ENCODE measurements at places on chromosomes 5 and 9.

DNA sequence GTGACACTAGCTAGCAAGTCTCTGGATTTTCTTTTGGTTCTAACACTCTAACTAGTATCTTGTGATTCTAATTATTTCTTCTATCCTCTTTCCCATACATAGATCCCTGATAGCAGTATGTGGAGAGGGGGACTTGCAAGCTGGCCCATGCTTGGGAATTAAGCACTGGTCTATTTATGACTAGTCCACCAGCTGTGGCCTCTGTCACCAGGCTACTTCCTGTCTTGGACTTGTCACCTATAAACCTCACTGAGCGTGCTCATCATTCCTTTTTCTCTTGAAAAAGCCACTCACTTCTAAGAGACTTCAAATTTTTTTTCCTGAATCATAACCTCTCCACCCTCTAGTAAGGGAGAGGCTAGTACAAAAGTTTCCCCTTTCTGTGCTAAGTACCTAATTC is 32.3 kb upstream of the MAMDC2 start:
- no peak overlapping the region for H3K27ac ChIP-seq
- H3K4me3 ChIP-seq, result no peak overlapping the region
- H3K36me3 ChIP-seq, result no peaks in the 10 kb centered on the region
- peaks cover 2% of the 10 kb centered on the region for H3K27me3 ChIP-seq
- no peak for DNase-seq

DNA sequence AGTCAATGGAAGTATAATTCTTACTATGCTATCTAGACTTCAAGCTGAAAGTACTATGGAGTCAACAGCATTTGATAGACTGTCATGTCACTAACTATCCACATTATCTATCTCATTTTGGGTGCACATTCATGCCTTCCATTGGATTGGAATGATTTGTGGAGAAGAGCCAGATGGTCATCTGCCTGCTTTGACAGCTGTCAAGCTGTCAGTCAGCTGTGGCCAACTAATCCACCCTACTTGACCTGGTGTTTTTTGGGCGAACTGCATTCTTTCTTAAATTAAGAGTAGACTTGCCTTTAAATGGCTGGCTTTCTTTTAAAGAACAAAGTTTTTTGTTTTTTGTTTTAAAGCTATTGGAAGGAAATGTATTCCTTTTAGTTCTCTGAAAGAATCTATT is 151.5 kb downstream of the DCP2 start:
- peaks cover 9% of the 10 kb centered on the region for H3K27me3 ChIP-seq
- H3K36me3 ChIP-seq, result no peaks in the 10 kb centered on the region
- no peak overlapping the region for H3K27ac ChIP-seq
- no peak for DNase-seq
- no peaks in the 10 kb centered on the region for H3K4me1 ChIP-seq

DNA sequence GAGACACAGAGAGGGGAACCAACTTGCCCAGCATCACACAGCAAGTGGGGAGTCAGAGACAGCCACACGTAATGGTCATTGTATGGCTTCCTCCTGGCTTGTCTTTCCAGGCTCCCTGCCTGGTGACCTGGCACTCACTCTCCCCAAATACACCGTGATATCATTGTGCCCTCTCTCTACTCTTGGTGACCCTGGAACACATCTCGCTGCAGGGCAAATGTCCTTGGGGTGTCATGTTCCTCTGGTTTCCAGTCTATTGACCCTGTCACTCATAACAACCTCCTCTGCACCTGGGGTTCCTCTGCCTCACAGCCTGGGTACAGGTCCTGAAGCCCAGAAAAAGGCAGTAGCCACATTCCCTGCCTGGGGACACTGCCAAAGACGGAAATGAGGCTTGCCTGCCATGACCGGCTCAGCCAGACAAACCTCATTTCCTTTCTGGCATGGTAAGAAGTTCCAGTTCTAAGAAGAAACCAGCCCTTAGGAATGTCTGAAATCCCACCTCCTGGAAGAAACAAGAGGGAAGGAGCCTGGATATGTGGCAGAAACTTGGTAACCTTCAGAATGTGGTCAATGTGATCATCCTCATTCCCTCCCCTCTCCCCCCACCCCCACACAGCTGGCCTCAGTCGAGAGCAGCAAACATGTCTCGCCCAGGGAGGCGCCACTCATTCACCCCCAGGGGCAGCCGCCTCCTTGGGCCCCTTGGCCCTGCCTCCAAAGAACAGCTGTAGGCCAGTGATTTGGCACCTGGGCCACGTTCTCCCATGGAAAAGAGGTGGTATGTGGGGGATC is 30.6 kb upstream of the SMU1 start:
- no peak for DNase-seq
- H3K4me3 ChIP-seq, result no peak overlapping the region
- peaks cover 2% of the 10 kb centered on the region for H3K4me1 ChIP-seq
- no peak overlapping the region for H3K27ac ChIP-seq
- peaks cover 13% of the 10 kb centered on the region for H3K36me3 ChIP-seq

- peak overlapping the region; percentile 60 for H3K27ac ChIP-seq
- no peak overlapping the region for H3K4me3 ChIP-seq
- no peaks in the 10 kb centered on the region for H3K27me3 ChIP-seq
- H3K36me3 ChIP-seq, result peaks cover 75% of the 10 kb centered on the region
- H3K4me1 ChIP-seq, result peaks cover 7% of the 10 kb centered on the region
- no peak for DNase-seq
Measured at GRCh38 chr9:36677611-36678010, 104.9 kb downstream of the MELK start.

DNA sequence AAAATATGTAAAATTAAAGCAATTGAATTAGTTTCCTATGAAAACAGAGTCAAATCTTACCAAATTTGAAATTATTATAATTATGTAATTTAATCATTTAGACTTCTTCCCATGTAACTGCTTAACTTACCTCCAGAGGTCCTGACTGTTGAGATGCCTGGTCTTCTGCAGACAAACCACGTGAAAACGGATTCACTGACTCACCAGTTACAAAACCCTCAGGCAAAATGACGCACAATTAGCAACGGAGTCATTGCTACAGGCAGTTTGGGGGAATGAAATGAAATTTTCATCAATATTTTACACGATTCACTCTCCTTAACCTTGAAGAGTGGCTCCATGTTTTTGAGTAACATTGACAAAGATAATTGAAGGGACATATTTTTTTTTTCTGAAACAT is 460.8 kb downstream of the MTRR start:
- no peak for DNase-seq
- H3K4me3 ChIP-seq, result no peak overlapping the region
- H3K27ac ChIP-seq, result no peak overlapping the region
- H3K27me3 ChIP-seq, result no peaks in the 10 kb centered on the region

GRCh38 chr9:37753489-37754190 is at the start of gene TRMT10B:
Gene TRMT10B, plus strand, starts transcription at chr9:37753805. Its CDS starts 8,127 bp downstream, at chr9:37761932.
- peak; percentile 61 for DNase-seq
- peaks cover 17% of the 10 kb centered on the region for H3K4me1 ChIP-seq
- no peaks in the 10 kb centered on the region for H3K27me3 ChIP-seq

DNA sequence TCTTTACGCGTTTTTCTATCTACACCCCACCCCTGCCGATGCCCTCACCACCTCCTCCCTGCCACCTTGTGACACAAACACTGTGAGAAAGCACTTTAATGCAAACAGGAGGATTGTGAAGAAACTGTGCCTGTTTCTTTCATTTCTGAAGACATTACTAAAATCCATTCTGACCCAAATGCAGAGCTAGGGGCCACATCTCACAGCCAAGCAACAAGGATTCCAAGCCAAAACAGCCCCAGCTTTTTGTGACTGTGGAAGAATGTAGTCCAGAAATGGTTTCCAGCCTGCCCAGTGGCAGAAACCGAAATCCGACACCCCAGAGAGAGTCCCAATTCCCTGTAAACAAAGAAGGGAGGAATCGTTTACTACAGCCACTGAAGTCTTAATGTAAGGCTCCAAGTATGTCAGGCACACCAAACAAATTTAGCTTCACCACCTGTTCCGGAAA is 190.9 kb downstream of the TTC39B start:
- peaks cover 15% of the 10 kb centered on the region for H3K27me3 ChIP-seq
- H3K36me3 ChIP-seq, result no peaks in the 10 kb centered on the region
- H3K4me3 ChIP-seq, result no peak overlapping the region
- peaks cover 3% of the 10 kb centered on the region for H3K4me1 ChIP-seq
- H3K27ac ChIP-seq, result no peak overlapping the region

DNA sequence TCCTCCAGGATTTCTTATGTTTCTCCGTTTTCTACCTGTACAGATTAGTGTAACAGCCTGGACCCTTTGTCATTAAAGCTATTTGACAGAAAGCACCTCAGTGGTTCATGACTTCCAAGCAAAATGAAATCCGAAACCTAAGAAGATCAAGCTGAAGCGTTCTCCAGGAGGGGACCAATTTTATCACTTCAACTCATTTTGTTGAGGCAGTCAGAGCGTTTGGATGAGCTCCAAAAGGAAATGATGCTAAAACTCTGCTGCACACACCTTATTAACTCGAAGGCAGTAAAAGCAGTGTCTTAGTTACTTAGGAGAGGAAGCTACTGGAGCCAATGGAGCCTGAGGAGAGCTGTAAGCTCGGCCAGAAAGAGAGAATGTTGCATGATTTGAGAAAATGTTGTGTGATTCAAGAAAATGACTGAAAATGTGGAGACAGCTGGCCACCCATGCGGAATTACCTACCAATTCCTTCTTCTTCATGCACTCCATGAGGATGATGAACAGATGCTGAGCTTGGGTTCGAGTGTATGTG is 346.7 kb upstream of the KLF9 start:
- no peak overlapping the region for H3K27ac ChIP-seq
- no peak for DNase-seq
- H3K27me3 ChIP-seq, result no peaks in the 10 kb centered on the region
- no peaks in the 10 kb centered on the region for H3K4me1 ChIP-seq
- H3K4me3 ChIP-seq, result no peak overlapping the region

DNA sequence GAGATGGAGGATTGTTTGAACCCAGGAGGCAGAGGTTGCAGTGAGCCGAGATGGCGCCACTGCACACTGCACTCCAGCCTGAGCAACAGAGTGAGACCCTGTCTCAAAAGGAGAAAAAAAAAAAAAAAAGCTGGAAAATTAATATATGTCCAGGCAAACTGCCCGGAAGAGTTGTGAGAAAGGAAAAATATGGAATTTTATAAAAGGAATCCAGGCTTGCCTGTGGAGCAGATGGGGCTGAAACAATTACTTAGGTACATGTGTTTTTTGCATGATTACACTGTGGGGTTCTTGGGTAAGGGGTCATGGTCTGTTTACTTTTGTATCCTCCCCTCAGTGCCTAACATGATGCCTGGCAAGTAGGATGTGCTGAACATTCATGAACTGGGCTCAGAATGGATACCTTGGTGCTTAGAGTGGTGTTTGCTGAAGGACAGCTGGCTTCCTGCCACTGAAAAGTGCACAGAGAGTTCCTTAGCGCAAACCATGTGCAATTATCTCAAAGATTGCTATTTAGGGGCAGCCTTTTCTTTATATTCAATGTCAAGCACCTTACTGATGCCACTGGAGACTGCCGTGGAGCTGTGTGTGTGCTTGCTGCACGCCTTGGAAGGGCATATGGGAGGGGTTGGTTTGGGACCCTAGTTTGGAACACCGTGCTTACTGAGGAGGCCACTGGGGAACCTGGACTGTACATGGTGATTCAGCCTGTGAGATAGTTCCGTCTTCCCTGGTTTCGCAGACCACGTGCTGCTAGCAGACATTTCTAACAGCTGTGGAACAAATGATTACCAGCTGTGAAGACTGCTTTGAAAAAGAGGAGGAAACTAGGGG is 78.4 kb downstream of the MAP1B start:
- no peaks in the 10 kb centered on the region for H3K36me3 ChIP-seq
- H3K4me3 ChIP-seq, result no peak overlapping the region
- H3K27me3 ChIP-seq, result peaks cover 61% of the 10 kb centered on the region
- DNase-seq, result no peak

GRCh38 chr5:61286446-61287132 is 45.5 kb upstream of the ZSWIM6 start:
- H3K27ac ChIP-seq, result no peak overlapping the region
- DNase-seq, result no peak
- H3K27me3 ChIP-seq, result no peaks in the 10 kb centered on the region
- H3K36me3 ChIP-seq, result no peaks in the 10 kb centered on the region
- no peak overlapping the region for H3K4me3 ChIP-seq
- peaks cover 4% of the 10 kb centered on the region for H3K4me1 ChIP-seq

- H3K27ac ChIP-seq, result peak overlapping the region; percentile 54
- H3K4me3 ChIP-seq, result no peak overlapping the region
- H3K36me3 ChIP-seq, result peaks cover 76% of the 10 kb centered on the region
- no peaks in the 10 kb centered on the region for H3K27me3 ChIP-seq
Measured at GRCh38 chr5:95901676-95902627, 59.7 kb downstream of the ELL2 start.

GRCh38 chr9:124074746-124075145 is 63.2 kb downstream of the LHX2 start:
- no peak for DNase-seq
- H3K27me3 ChIP-seq, result peaks cover 30% of the 10 kb centered on the region
- no peak overlapping the region for H3K27ac ChIP-seq
- H3K4me1 ChIP-seq, result no peaks in the 10 kb centered on the region
- H3K4me3 ChIP-seq, result no peak overlapping the region

DNA sequence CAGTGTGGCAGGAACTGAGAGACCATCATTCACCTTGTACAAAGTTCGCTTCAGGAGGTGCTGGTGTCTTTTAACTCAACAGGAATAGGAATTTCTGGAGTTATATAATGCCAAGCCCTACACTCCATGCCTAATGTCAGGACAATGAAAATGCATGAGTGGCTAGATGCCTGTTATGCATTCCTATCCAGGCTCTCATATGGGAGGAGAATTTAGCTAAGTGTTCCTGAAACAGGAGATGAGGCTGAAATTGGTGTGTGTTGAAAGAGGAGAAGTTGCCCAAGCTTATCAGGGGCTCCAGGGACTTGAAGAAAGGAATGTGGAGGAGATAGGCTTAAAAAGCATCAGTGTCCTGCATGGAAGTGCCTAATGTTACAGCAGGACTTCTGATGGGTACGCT is 26.8 kb upstream of the PRUNE2 start:
- no peaks in the 10 kb centered on the region for H3K36me3 ChIP-seq
- H3K27ac ChIP-seq, result no peak overlapping the region
- no peak overlapping the region for H3K4me3 ChIP-seq
- DNase-seq, result no peak
- no peaks in the 10 kb centered on the region for H3K27me3 ChIP-seq
- H3K4me1 ChIP-seq, result no peaks in the 10 kb centered on the region

- no peaks in the 10 kb centered on the region for H3K4me1 ChIP-seq
- no peaks in the 10 kb centered on the region for H3K36me3 ChIP-seq
- no peak overlapping the region for H3K27ac ChIP-seq
- H3K4me3 ChIP-seq, result no peak overlapping the region
- H3K27me3 ChIP-seq, result peaks cover 22% of the 10 kb centered on the region
Measured at GRCh38 chr9:109328978-109329637, 8.2 kb upstream of the EPB41L4B start.

- no peak overlapping the region for H3K27ac ChIP-seq
- peaks cover 68% of the 10 kb centered on the region for H3K36me3 ChIP-seq
- no peaks in the 10 kb centered on the region for H3K27me3 ChIP-seq
- DNase-seq, result no peak
Measured at GRCh38 chr5:180541710-180542109, 47.5 kb downstream of the CNOT6 start.

Data from activated T-helper 2 cell treated with anti-CD3 and anti-CD28 coated beads, Interferon-gamma antibody, Interleukin-2, Interleukin-4, amounts not matched to agents 10 μg/mL and 5 μg/mL and 100 μg/mL, durations not matched to agents 14 hours and 24 hours and 36 hours (primary cell).